NCI-H1048 (cell line): ENCODE measurements at places on chromosomes 7 and 10.

DNA sequence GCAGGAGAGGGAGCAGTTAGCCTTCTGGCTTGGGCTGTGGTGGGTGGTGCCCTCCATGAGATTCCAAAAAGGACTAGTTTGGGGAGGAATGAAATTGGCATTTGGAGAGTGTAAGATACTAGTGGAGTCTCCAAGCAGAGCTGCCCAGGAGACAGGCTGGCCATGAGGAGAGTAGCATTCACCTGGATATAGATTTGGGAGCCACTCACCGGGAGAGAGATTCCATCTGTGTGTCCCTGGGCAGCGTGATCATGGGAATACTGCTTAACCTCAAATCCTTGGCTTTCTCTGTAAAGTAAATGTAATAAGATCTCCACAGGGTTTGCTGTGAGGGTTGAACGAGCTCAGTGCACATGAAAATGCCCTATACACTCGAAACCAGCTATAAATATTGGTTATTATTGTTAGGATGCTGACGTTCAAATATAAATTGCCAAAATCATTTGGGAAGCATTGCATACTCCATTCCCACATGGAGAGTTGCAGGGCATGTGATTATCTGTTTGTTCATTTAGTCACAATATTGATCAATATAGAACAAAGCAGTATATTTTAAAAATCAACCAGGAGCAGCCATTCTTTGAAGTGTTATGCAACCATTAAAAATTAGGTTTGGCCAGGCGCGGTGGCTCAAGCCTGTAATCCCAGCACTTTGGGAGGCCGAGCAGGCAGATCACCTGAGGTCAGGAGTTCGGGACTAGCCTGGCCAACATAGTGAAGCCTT lies 143.7 kb downstream of the CUX1 start:
- no peak for DNase-seq

- DNase-seq: no peak
Measured at GRCh38 chr7:36305648-36306047, 84.0 kb upstream of the ANLN start.

DNA sequence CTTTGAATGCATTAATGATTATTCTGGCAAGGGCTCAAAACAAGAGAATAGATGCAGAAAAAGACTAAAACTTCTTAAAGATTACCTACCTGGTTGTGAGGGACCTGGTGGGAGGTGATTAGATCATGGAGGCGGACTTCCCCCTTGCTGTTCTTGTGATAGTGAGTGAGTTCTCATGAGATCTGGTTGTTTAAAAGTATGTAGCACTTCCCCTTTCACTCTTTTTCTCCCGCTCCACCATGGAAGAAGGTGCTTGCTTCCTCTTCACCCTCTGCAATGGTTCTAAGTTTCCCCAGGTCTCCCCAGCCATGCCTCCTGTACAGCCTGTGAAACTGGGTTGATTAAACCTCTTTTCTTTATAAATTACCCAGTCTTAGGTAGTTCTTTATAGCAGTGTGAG lies 226.6 kb downstream of the ARHGAP12 start:
- no peak for DNase-seq

DNA sequence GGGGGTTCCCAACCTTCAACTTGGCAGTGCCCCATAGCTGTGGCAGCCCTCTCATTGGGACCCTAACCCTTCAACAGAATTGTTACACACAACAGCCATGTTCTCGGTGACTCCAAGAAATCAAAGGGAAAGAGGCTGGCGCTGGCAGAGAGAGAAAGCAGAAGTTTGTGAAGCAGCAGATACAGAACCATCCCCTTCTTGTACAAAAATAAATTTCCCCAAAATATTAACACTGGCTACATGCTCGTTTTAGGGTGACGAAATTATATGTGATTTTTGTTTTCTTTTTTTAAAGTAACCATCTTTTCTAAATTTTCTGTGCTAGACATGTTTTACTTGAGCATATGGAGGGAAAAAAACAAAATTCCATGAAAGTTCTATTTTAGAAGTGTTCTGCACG lies 45.2 kb upstream of the SAMD8 start:
- no peak for DNase-seq

- no peak for DNase-seq
Measured at GRCh38 chr7:144459635-144460034, 56.1 kb upstream of the NOBOX start.

DNA sequence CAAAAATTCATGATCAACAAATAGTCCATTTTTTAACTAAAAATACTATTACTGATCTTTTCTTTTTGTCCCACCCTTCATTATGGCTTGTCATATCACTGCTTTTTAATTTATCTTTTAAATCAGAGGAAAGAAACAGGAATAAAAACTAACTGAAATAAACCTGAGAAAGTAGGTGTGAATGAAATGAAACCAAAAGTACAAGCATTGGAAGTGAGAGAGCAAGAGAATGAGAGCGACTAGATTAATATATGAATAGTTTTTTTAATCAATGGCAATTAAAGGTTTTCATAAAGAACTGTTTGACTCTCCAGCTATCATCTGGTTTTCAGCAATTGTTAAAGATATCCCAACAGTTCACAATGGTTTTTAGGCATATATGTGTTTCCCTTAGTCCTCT lies 137.8 kb downstream of the SPAG6 start:
- no peak for DNase-seq

DNA sequence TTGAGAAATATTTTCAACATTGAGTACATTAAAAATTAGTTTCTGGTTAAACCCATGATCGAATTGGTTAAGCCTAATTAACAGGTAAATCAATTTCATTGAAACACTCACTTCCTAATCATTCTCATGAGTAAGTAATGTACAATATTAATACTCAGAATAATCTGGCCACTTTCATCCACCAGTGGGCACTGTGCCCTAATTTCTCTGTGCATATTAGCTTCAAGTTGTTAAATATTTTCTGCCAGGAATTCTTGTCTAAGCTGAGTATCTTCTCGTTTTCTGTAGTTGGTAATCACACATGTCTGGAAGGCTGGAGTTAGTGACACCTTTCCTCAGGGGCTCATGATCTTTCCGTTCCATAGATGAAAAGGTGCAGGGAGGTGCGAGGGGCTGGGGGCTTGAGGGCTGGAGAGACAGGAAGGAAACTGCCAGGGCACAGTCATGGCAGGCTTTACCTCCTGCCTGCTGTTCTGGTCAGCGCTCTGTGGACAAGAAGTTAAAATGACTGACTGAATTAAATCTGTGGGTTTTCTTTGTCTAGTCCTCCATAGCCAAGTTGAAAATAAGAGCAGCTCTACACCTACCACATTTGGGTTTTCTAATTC lies 71.9 kb downstream of the WIPF3 start:
- DNase-seq: no peak

- DNase-seq: no peak
Measured at GRCh38 chr10:76328348-76328747, 896.9 kb downstream of the LRMDA start.

DNA sequence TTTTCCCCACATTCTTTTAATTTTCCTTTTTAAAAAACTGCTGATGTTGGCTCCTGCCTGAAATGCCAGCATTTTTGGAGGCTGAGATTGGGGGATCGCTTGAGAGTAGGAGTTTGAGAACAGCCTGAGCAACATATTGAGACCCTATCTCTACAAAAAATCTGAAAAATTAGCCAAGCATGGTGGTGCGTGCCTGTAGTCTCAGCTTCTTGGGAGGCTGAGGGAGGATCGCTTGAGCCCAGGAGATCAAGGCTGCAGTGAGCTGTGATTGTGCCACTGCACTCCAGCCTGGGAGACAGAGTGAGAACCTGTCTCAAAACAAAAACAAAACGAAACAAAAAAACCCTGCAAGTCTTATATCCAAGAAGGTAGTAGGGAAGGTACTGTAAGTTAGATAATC lies 51.7 kb downstream of the ZMYND11 start:
- DNase-seq: no peak

DNA sequence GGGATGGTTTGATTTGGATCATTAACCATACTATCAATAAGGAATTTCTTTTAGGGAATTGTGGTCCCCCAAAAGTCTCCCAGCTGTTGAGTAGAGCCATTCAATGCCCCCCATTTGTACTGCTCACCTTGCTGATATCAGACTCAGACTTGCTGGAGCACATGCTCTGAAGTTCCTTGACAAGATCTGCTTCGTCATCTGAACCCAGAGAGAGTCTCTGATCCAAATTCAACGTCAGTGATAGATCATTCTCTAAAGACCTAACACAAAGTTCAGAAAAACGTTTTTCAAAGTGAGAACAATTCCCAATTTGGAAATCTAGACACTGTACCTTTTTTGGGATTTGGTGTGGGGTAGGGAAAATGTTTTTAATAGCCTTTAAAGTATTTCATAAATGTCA lies 153.9 kb downstream of the CTTNBP2 start:
- no peak for DNase-seq

GRCh38 chr10:44908066-44908749 lies 2.9 kb upstream of the TMEM72 start:
- DNase-seq: no peak

DNA sequence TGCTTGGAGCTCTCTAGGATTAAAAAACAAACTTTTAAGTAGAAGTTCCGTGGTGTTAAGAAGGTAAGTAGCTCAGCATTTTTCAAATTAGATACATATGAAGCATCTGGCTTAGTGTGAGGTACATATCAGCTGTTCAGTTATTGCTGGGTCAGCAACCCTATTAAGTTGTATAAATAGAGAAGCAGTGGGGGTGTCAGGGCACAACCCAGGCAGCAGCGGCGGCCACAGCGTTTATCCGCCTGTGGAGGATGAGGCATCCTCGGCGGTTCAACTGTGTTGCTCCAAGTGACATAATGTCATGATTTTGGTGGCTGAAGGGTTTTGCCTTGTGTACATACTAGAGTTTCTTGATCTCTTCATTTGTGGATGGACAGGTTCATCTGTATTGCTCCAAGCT lies 54.6 kb upstream of the KIF5B start:
- no peak for DNase-seq
